ENCODE measurements at places on chromosomes 2 and 18. TPM values are rescaled to one million over a fixed set of nuclear protein-coding genes. Genes with fewer than 3 reads are reported as not detected.

- no peak for DNase-seq
- H3K4me1 ChIP-seq = no peaks in the 10 kb centered on the region
- no peaks in the 10 kb centered on the region for H3K36me3 ChIP-seq
- H3K4me3 ChIP-seq = no peak overlapping the region
Observed at GRCh38 chr18:49628881-49629795, 67.3 kb downstream of the LIPG start.

DNA sequence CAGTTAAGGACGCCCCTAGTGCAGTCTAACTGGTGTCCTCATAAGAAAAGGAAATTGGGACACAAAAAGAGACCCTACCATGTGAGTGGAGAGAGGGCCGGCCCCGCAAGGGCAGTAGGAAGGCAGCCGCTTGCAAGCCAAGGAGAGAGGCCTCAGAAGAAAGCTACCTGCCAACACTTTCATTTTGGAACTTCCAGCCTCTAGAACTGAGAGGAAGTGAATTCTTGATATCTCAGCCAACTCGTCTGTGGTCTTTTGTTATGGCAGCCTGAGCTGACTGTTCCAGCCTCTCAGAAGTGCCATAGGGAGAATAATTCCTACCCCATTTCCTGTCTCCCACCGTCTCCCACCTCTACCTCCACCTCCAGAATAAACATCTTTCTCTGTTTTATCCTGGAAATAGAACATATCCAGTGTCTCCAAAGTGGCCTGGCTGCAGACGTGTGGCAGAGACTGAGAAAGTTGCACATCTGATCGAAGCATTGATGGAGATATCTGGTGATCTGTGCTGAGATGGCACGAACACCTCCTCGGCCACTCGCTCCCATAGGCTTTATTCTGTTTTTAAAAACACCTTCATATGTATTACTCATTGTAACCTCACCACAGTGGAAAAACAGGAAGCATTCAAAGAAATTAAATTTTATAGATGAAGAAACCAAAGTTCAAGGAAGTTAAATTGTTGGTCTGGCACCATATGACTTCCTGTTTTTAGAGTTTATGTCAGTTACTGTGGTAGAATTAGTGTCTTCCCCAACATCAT, 39.5 kb upstream of the MARCO start:
- no peak for DNase-seq
- no peaks in the 10 kb centered on the region for H3K4me1 ChIP-seq
- no peak overlapping the region for H3K27ac ChIP-seq

The TDRD15 gene
- total RNA-seq = 0.58 TPM

The LCT gene
- total RNA-seq = not detected

The TSPYL6 gene
- not detected for total RNA-seq
